HTR-8/SVneo (cell line): ENCODE measurements at places on chromosomes 2 and 18.

DNA sequence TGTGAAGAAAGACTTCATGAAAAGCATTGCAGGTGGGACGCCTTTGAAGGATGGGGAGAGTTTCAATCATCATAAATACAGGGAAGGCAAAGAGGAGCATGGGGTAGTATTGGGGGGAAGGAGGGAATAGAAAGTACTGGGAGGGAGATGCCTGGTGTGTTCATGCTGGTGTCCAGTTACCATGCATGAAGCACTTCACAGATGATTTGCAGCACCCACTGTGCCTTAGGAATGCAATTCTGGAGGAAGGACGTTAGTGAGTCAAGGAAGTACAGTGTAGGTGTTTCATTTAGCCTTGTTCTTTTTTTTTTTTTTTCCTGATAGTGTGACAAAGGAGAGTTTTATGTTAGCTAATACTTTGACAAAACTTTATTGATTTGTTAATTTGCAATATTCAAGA lies 36.8 kb downstream of the ADAM23 start:
- DNase-seq = no peak

DNA sequence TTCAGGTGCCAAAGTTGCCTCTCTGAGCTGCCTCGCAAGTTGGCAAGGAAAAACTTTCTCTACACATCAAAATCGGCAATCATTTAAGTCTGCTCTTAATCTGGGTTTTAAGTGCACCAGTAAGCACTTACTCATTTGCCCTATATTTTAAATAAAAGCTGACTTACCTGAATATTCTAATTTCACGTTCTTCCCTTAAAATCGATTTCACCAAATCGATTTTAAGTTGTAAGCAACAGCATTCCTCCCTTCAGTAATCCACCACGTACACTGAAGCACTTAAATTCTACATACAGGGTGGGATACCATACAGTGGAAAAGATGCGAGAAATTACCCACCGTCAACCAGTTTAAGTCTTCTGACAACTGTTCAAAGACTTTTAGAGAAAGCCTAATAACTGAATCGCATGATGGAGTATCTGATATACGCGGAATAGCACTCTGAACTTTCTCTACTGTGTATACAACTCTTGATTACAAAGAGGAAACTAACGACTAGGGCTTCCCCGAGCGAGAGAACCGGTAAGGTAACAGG lies 1.6 kb downstream of the PPP3R1 start:
- DNase-seq = no peak

DNA sequence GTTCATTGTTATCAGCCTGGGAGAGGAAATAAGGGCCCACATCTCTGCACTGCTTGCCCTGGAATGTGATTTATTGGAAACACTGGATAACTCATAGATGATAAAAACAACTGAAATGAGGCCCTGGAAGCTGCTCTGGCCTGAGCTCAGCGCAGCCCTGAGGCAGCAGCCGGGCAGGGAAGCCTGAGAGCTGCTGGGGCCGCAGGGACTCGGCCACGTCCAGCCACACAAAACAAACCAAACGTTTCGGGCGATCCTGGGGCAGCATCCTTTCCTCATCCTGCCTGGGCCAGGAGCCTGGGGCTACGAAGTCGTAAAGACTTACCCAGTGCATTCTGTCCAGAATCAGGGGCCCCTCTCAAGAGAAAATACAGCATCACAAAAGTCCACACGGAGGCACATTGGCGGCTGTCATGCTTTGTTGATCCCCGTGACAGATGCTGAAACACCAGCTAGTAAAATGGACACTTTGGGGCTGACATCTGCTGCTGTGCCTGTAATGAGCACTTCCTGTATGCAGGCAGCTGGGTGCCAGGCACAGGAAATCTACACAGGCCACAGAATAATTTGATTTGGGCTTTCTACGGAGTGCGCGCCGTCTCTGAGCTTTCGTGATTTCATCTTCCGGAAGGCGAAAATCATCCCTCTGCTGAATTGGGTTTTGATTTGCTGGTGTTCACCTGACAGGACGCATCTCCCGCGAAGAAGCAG lies 250.6 kb downstream of the EIPR1 start:
- no peak for DNase-seq

- peak; percentile 23 for DNase-seq
Observed at GRCh38 chr2:119694845-119695521, 16.0 kb downstream of the TMEM177 start.

DNA sequence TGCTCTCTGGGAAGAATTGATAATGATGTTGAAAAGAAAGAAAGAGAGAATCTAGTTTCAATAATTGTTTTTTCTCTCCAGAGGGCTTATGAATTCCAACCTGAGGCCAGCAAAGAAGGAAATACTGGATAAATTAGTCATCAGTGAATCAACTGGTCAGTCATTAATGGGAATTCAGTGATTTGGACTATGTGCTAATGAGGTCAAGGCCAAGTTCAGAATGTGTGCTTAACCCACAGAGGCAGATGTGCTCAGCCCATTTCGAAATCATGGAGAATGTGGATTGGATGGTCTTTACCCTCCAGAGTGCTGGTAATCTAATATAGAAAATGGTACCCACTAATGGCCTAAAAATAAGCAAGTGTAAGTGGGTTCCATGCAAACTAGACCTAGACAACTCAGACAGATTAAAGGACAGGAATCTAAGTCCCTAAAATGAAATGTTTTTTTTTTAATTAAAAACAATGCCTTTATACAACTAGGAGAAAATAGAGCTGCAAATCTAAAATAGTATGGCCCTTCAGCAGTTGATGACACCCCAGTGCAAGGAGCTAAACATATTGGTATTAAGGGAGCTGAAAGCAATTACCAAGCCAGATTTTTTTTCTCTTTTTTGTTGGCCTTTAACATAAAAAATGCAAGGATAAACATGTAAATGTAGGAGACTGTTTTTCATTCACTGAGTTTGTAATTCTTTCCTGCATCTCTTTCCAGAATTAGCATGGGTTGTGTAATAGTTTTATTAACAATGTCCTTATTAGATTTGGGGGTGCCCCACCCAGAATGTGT lies 296.9 kb downstream of the SATB2 start:
- peak; percentile 0 for DNase-seq

- no peak for DNase-seq
Observed at GRCh38 chr2:112184121-112184520, 45.9 kb downstream of the FBLN7 start.

DNA sequence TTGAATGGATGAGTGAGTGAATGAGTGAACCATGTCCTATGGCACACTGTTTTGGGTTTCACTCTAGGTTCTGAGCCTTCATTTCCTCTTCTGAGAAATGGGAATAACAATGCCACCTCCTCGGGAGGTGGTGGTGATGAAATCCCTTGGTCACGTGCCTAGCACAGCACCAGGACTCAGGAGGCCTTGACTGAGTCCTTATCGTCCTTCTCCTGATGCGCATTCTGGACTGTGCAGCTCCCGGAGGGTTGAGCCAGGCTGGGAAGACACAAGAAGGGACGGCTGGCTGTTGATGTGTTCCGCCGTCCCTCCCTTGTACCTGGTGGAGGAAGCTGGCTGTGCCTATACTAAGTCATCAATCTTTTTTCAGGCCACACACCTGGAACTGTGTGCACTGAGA lies 437.3 kb downstream of the ZNF521 start:
- DNase-seq = no peak

DNA sequence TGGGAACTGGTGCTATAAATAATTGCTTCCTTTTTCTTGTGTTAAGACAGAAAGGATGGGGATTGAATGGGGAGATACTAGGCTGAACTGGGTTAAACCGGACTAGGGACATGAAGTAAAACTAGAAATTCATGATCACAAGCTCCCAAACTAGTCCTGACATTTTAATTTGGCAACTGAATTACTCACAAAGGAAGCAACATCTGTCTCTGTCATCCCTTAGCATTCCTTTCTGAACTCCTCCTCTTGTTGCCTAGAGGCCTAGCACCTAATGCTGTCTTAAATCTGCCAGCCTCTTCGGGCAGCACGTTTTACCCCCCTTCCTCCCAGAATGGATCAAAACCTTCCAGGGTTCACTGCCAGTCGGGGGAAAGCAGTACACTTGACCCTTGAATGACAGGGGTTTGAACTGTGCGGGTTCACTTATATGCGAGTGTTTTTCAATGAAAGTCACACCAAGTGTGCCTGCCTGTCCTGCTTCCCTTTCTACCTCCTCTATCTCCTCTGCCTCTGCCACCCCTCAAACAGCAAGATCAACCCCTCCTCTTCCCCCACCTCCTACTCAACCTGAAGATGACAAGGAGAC lies 8.2 kb downstream of the KCTD1 start:
- DNase-seq = no peak
